Activated CD4-positive, alpha-beta T cell treated with anti-CD3 and anti-CD28 coated beads, Interleukin-10, Interleukin-2, amounts not matched to agents 100 ng/mL and 50 ng/mL, durations not matched to agents 16 hours and 8 hours (primary cell): ENCODE measurements at places on chromosomes 16 and 17.

DNA sequence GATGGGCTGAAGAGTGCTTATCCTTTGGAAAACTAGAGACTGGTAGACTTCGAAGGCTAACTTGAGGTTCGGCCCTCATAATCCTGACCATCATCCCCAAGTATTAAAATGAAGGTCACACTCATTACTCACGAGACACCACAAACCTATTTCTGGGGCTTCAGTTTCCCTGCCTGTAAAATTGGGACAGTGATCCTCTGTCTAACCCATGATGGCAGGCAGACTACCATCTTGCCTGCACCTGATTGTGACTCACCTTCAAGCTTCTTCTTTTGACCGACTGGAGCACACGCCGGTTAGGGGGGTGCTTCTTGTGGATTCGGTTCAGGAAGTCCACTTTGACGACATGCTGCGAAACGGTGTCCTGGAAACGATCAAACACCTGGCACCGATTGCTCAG is 14.2 kb upstream of the DHRS13 start:
- DNase-seq = no peak

DNA sequence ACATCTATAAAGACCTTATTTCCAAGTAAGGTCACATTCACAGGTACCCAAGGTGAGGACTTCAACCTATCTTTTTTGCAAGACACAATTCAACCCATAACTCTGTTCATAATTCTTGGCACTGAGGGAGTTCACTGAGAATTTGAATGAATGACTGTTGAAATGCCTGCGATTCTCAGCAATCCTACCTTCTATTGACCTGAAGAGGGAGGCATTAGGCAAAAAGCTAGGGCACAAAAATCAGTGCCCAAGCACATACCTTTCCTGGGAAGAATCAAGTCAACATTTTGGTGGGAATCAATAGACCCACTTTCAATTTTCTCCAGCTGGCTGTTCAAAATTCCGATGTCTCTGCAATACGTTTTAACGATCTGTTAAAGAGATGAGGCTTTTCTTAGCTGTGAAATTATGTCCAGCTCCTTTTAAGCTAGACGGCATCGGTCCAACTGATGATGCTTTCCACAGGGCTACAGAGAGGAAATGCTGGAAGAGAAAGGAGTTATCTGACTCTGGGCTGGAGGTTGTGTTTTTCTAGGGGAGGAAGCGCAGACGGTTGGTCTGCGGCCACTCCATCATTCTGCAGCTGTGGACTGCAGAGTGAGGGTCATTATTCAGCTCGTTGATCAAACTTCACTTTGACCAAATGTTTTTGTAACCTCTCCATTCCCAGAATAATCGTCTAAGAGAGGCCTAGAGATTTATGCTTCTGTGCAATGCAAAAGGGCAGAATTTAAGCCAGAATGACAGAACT is 25.2 kb downstream of the BCO1 start:
- no peak for DNase-seq

DNA sequence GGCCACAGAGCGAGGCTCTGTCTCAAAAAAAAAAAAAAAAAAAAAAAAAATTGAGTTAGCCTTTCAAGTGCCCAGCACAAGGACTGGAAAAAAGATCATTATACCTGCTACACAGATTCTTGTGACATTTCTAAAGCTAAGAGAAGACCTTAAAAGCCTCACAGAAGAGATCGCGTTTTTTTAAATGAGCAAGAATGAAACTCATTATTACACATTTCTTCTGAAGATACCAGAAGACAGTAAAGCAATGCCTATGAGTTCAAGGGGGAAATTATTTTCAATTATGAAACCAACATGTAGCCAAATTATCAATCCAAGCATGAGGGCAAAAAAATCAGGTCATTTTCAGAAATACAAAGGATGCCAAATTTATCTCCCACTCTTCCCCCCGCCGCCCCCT is 56.8 kb downstream of the MED13 start:
- peak; percentile 51 for DNase-seq

- no peak for DNase-seq
Measured at GRCh38 chr16:23408823-23409298, 44.1 kb downstream of the COG7 start.

DNA sequence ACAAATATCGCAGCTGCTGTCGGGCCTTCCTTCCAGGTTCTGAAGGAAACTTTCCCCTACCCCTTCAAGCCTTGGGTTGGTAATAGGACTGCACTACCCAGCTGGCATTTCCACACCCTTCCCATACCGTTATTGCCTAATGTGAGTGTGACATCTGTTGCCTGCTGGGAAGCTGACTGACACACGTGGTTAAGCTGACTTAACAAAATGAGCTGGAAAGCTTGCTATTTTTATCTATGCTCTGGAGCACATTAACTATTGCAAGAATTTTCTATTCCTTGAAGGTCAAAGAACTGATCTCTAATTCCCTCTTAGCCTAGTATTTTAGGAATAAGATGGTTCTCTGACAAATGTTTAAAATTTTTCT is 79.5 kb downstream of the PMP22 start:
- DNase-seq = no peak

- peak; percentile 84 for DNase-seq
Measured at GRCh38 chr16:4116325-4117249, at the start of gene ADCY9. TSS of gene ADCY9 (minus strand) at chr16:4116442. CDS start at chr16:4115442, 1,000 bp downstream.

- no peak for DNase-seq
Measured at GRCh38 chr16:6827267-6827666, 505.4 kb upstream of the RBFOX1 start.

- no peak for DNase-seq
Measured at GRCh38 chr17:31722251-31723056, 136.6 kb downstream of the COPRS start.

DNA sequence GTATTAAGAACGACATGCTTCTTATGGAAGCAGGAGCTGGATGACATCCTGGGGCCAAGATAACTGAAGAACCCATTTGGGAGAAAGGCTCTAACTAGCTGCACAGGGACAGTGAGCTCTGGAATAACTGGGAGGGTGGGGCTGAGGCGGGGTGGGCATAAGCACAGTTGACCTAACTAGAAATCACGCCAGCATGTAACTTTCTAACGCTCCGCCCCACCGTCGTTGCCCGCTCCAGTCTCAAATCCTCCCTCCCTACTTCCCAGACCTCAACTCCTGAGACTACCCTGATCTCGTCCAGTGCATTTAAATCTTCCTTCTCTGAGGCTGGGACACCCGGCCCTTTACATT is 436 bp downstream of the PHB1 start:
- DNase-seq = no peak

DNA sequence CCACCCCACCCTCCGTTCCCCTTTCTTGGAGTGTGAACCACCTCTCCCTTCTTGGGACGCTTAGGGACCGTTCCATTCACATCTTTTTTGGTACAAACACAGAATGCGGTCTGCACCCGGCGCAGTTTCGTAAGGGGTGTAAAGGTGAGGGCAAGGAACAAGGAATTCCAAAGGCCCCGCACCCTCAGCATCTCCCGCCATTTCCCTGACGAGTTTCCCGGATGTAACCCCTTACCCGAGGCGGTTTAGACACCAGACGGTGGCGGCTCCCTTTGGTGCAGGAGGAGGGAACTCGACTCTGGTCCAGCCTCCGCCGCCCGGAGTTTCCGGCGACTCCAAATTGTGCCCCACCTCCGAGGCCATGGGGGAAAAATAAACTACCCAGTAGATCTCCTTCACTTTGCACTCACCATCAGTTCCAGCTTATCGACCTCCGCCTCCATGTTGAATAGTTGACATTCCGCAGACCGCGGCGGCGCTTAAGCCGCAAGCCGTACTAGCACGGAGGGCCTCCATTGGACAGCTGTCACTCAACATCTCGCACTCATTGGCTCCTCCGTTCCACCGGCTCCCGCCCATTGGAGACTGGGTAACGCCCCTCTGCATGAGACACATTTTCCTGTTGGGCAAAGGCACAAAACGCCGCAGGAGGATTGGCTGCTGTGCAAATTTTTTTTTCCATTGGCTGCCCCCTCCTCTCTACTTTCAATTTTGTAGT is at the start of gene SKA2:
TSS of gene SKA2 (minus strand) at position 466 of the 718 bp plus-strand sequence. CDS start at position 443, 23 bp downstream.
- no peak for DNase-seq

DNA sequence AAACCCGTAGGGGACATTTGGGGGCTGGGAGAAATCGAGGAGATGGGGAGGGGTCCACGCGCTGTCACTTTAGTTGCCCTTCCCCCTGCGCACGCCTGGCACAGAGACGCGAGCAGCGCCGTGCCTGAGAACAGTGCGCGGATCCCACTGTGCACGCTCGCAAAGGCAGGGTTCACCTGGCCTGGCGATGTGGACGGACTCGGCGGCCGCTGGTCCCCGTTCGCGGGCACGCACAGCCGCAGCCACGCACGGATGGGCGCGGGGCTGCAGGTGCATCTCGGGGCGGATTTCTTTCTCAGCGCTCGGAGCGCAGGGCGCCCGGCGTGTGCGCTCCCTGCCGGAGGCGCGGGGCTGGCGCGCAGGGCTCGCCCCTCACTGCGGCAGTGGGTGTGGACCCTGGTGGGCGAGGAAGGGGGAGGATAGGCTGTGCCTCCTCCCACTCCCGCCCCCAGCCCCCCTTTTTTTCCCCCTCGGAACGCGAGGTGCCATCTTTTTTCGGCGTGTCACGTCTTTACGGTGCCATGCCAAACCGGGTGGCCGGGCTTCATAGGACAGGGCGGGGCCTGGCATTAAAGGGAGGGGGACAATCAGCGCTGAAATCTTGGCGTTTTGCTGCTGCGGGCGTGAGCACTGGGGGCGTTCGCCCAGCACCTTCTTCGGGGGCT is 1.1 kb downstream of the MAPT start:
- DNase-seq = no peak

DNA sequence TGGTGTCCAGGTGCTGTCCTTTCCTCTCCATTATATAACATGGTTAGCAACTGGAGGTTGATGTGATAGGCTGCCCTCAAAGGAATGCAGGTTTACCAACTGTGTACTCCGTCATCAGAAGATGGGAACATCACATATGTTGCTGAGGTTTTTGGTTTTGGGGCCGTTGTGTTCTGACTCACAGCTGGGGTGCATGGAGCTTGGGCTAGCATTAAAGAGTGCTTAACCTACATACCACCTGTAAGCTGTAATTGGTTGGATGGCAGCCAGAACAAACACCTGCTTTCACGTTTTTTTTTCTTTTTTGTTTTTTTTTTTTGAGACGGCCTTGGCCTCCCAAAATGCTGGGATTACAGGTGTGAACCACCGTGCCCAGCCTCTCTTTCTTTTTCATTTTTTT is 20.9 kb downstream of the TMEM11 start:
- DNase-seq = peak; percentile 39

DNA sequence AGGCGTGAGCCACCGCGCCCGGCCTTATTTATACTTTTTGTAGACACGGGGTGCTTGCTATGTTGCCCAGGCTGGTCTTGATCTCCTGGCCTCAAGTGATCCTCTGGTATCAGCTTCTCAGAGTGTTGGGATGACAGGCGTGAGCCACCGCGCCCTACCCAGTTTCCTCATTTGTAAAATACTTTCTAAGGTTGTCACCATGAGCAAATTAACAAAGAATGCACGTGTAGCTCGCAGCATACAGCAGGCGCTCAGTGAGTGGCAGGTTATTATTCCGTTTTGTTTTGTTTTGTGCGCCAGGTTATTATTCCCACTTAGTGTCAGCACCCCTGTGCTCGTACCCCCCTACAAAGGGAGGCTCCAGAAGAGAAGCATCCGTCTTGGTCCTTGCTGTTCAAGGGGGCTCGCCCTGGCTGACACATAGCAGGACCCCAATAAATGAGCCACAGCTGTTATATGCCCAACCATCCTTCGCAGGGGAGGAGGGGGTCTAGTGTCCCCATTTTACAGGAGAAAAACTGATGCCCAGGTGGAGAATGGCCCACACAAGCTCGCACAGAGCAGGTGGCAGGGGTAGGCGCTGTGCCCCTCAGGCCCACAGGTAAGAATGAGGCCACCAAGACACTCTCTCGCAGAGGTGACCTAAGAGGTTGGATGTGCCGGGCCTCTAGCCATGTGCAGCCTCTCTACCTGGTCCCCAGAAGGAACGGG is 686 bp upstream of the MIEF2 start:
- no peak for DNase-seq

DNA sequence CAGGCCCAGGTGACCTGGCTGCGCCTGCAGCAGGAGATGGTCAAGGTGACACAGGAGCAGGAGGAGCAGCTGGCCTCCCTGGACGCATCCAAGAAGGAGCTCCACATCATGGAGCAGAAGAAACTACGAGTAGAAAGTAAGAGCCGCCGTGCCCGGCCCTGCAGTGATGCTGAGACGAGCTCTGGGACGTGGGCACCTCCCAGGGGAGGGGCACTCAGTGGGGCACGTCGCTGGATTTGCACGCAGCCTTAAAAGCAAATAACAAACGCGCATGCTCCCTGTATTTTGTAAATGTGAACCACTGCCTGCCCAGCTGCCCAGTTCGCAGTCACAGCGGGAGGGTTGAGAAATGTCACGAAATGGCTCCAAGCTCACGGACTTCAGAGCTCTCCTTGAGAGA is 15.3 kb upstream of the GAA start:
- DNase-seq = no peak

DNA sequence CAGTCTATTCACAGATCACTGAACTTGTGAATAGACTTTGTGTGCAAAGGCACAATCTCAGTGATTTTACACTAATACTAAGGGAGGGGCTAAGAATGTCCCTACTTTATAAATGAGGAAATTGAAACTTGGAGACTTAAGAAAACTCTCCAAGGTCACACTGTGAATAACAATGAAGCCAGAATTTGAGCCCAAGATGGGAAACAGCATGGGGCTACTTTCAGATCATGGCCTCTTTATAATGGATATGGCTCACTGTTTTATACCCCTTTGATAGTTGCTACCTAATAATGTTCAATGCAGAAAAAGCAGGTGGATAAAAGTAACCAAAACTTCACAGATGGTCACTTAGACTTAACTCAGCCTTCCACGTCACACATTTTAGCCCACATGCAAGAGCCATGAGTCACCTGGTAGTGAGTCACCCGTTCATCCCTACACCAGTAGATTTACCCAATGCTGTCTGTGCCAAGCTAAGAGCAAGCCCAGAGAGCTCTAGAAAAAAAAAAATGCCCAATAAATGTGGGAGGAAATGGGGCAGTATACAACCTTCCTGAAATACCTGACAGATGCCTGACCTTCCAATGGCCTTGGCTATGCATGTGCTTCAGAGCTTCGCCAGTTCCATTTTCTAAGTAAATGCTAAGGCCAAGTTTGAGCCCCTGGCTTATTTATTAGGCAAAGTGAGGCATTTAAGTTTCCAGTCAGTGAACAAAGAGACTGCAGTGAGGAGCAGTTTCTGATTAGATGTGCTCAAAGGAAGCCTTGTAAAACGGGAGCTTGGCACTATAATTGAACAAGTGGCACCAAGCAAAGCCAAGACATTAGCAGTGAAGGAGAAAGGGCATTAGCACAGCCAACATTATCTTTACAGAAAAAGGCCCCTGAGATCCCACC is 219.7 kb downstream of the TMEM114 start:
- no peak for DNase-seq

DNA sequence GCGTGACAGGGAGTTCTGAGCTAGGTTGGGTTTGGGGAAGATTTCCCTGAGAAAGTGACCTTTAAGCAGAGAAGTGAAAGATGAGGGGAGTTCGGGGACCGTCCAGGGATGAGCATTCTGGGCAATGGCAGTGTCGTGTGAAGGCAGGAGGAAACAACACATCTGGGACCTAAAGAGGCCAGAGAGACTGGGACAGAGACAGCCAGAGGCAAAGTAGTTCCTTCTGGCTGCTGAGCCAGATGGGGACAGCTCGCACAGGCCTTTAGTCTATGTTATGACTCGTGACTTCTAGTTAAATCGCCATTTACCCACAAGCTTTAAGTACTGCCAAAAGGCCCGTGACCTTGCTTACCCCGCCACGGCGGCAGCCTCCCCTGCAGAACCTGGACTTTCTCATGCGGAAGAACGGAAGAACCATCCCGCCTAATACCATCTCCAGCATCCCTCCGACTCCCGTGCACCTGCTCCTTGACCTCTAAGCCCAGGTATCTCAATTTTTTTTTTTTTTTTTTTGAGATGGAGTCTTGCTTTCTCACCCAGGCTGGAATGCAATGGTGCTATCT is 8.5 kb upstream of the MED11 start:
- DNase-seq = no peak
